ENCODE measurements at places on chromosomes 2 and 18. TPM values are rescaled to one million over a fixed set of nuclear protein-coding genes. Genes with fewer than 3 reads are reported as not detected.

The TUBB8B gene
- not detected for total RNA-seq

The SIX3 gene
- total RNA-seq, result 0.39 TPM

The FAM237A gene
- total RNA-seq, result not detected

The APCDD1 gene
- 0.73 TPM for total RNA-seq

The HAAO gene
- total RNA-seq, result 0.37 TPM
